CD8-positive, alpha-beta memory T cell (primary cell): ENCODE measurements at places on chromosomes 6 and 20.

- no peak overlapping the region for H3K4me3 ChIP-seq
- no peaks in the 10 kb centered on the region for H3K4me1 ChIP-seq
- no peaks in the 10 kb centered on the region for H3K27me3 ChIP-seq
- H3K27ac ChIP-seq, result peak overlapping the region; percentile 54
- DNase-seq, result no peak
Measured at GRCh38 chr6:143806282-143807102, 36.6 kb upstream of the LTV1 start.

DNA sequence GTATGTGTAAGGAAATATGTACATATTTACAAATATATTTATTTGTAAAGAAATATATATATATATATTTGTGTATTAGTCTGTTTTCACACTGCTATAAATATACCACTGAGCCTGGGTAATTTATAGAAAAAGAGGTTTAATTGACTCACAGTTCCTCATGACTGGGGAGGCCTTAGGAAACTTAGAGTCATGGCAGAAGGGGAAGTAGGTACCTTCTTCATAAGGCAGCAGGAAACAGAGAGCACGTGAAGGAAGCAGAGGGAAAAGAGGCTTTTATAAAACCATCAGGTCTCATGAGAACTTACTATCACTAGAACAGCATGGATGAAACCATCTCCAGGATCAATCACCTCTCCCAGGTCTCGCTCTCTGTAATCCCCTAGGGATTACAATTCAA is 644.5 kb upstream of the HS3ST5 start:
- H3K4me3 ChIP-seq, result no peak overlapping the region
- no peaks in the 10 kb centered on the region for H3K36me3 ChIP-seq
- H3K27ac ChIP-seq, result no peak overlapping the region
- H3K4me1 ChIP-seq, result no peaks in the 10 kb centered on the region

- DNase-seq, result peak; percentile 94
- H3K27ac ChIP-seq, result no peak overlapping the region
- no peaks in the 10 kb centered on the region for H3K27me3 ChIP-seq
- no peaks in the 10 kb centered on the region for H3K36me3 ChIP-seq
- no peak overlapping the region for H3K4me3 ChIP-seq
Measured at GRCh38 chr20:49216991-49217578, 2.1 kb upstream of the DDX27 start.

DNA sequence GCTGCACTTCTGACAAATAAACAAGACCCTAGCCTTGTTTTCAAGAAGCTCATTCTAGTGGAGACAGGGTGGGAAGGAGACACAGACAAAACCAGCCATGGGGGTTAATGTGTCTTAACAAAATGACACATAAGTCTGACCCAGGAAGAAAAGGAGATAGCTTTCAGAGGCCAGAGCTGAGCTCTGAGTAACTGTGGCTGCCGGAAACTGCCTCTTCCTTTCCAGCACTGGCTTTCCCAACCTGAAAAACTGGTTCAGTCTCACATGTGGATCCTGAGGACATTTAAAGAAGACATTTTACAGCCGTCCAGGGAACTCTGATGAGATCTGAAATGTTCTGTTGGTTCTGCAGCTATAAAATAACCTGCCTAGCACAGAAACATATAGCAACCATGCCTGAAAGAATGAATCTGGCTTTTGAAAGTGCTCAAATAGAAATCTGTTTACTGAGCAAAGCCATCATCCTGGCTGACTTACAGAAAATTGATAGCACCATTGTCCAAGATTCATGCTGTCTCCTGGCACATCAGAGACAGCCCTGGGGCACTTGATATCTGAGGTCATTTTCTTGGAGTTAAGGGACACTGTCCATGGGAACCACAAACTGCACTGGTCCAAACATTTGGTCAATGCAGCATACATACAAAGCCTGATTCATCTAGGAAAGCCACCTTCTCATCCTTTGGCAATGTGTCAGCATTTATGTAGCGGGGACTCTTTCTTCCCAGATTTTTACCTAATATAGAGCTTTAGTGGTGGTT is 83.2 kb upstream of the PAX1 start:
- H3K4me3 ChIP-seq, result no peak overlapping the region
- H3K36me3 ChIP-seq, result no peaks in the 10 kb centered on the region
- no peaks in the 10 kb centered on the region for H3K27me3 ChIP-seq
- H3K4me1 ChIP-seq, result no peaks in the 10 kb centered on the region
- DNase-seq, result no peak

- H3K36me3 ChIP-seq, result no peaks in the 10 kb centered on the region
- DNase-seq, result no peak
- H3K4me3 ChIP-seq, result no peak overlapping the region
- H3K27me3 ChIP-seq, result no peaks in the 10 kb centered on the region
Measured at GRCh38 chr20:23284009-23284408, 66.6 kb upstream of the NXT1 start.

- peak overlapping the region; percentile 45 for H3K27ac ChIP-seq
- H3K4me3 ChIP-seq, result peak overlapping the region; percentile 71
- peak; percentile 3 for DNase-seq
- H3K27me3 ChIP-seq, result no peaks in the 10 kb centered on the region
- peaks cover 5% of the 10 kb centered on the region for H3K4me1 ChIP-seq
- no peaks in the 10 kb centered on the region for H3K36me3 ChIP-seq
Measured at GRCh38 chr20:3406481-3407039, 909 bp downstream of the DNAAF9 start.

- H3K4me3 ChIP-seq, result no peak overlapping the region
- H3K4me1 ChIP-seq, result no peaks in the 10 kb centered on the region
- H3K27ac ChIP-seq, result no peak overlapping the region
Measured at GRCh38 chr6:52507557-52508260, 69.2 kb downstream of the TRAM2 start.

DNA sequence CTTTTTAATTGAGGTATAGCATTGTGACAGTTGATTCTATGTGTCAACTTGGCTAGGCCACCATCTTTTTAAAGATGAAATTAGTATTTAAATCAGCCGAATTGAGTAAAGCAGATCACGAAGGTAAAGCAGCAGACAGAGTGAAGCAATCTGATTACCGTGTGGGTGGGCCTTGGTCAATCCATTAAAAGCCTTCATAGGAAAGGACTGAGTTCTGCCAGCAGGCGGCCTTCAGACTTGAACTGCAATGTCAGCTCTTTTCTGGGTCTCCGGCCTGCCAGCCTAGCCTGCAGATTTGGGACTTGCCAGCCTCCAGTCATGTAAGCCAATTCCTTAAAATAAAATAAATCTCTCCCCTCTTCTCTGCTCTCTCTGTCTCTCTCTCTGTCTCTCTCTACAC is 22.4 kb upstream of the TGM2 start:
- no peak for DNase-seq
- no peak overlapping the region for H3K4me3 ChIP-seq
- no peaks in the 10 kb centered on the region for H3K4me1 ChIP-seq
- H3K36me3 ChIP-seq, result no peaks in the 10 kb centered on the region
- no peak overlapping the region for H3K27ac ChIP-seq

DNA sequence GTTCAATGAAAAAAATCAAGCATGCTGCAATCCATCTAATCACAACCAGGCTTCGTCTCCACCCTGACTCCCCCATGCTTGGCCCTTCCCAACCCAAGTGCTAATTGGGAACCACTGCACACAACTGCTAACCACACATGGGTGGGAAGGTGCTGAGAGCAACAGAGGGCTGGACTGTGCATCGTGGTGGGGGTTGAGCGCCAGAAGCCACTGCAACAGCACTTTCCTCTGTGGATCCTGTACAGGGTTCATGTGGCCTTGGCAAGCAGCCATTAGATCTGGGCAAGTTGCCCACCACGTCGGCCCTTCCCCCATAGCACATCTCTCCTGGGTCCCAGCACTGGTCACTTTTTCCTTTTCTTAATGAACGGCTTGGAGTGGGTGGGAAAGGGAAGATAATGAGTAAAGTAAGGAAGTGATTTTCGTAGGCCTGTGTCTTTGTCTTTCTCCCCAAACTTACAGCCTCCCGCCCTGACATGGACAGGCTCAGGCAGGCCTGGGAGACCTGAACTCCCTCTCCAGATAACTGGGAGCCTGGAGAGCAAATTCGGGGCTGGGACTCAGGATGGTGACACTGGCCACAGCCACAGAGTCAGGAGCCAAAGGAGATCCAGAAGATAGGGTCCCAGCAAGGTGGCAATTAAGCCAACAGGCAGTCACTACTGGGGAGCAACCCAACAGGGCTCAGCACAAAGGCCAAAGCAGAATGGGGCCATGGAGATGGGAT is 34.4 kb upstream of the MRPS10 start:
- DNase-seq, result no peak
- no peaks in the 10 kb centered on the region for H3K4me1 ChIP-seq
- no peak overlapping the region for H3K27ac ChIP-seq
- H3K27me3 ChIP-seq, result no peaks in the 10 kb centered on the region

- no peak overlapping the region for H3K27ac ChIP-seq
- H3K27me3 ChIP-seq, result no peaks in the 10 kb centered on the region
- H3K4me1 ChIP-seq, result no peaks in the 10 kb centered on the region
- H3K36me3 ChIP-seq, result no peaks in the 10 kb centered on the region
Measured at GRCh38 chr6:162621246-162621645, 106.3 kb downstream of the PRKN start.

GRCh38 chr6:53484476-53485280 is 60.2 kb downstream of the GCLC start:
- H3K27me3 ChIP-seq, result no peaks in the 10 kb centered on the region
- no peaks in the 10 kb centered on the region for H3K36me3 ChIP-seq
- H3K27ac ChIP-seq, result no peak overlapping the region
- peak; percentile 63 for DNase-seq

DNA sequence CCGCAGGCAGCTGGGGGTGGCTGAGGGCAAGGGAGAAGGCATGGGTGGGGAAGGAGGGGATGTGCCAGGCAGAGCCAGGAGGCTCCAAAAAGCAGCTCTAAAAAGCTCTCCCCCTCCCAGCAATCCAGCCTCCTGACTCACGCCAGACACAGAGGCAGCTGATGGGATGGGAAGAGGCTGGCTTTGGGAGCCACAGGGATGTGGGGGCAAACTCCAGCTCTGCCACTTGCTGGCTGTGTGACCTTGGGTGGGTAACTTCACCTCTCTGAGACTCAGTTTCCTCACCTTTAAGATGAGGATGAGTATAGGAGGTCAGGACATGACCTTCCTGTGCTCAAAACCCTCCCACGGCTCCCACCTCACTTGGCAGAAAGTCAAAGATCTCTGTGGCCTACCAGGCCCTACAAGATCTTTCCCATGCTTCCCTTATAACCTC is 148.9 kb downstream of the CEBPB start:
- H3K27ac ChIP-seq, result no peak overlapping the region
- peaks cover 22% of the 10 kb centered on the region for H3K4me1 ChIP-seq
- DNase-seq, result no peak
- no peaks in the 10 kb centered on the region for H3K36me3 ChIP-seq

DNA sequence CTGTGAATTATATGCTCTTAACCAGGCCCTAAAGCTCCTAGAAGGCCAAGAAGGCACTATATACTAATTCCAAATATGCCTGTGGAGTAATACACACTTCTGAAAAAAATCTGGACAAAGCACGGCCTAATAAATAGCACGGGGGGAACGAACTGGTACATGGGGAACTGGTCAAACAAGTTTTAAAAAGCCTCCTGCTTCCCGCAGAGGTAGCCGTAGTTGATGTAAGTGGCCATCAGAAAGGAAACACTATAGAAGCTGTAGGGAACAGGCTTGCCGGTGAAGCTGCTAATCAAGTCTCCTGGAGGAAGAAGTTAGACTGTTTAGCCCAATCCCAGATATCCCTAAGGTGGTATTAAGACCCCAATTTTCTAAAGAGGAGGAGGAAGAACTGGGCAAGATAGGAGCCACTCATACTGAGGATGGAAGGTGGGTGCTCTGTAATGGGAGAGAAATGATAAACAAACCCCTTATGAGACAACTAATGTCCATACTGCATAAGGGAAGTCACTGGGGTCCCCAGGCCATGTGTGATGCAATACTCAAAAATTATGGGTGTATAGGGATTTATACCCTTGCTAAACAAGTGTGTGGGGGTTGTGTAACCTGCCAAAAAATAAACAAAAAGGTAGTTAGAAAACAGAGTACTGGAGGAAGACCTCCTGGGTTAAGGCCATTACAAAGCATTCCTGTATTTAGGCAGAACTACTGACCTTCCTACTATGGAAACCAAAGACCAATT is 27.1 kb upstream of the ZNF318 start:
- H3K36me3 ChIP-seq, result no peaks in the 10 kb centered on the region
- H3K27ac ChIP-seq, result no peak overlapping the region
- no peaks in the 10 kb centered on the region for H3K27me3 ChIP-seq
- H3K4me3 ChIP-seq, result no peak overlapping the region
- peaks cover 11% of the 10 kb centered on the region for H3K4me1 ChIP-seq

- no peak overlapping the region for H3K27ac ChIP-seq
- DNase-seq, result no peak
- no peaks in the 10 kb centered on the region for H3K27me3 ChIP-seq
- H3K4me1 ChIP-seq, result no peaks in the 10 kb centered on the region
- no peaks in the 10 kb centered on the region for H3K36me3 ChIP-seq
Measured at GRCh38 chr20:48886194-48886593, 35.3 kb upstream of the ARFGEF2 start.

GRCh38 chr6:125829433-125829832 is 38.7 kb downstream of the NCOA7 start:
- H3K27me3 ChIP-seq, result no peaks in the 10 kb centered on the region
- H3K4me1 ChIP-seq, result peaks cover 52% of the 10 kb centered on the region
- H3K27ac ChIP-seq, result no peak overlapping the region
- H3K4me3 ChIP-seq, result no peak overlapping the region
- no peaks in the 10 kb centered on the region for H3K36me3 ChIP-seq
- no peak for DNase-seq

DNA sequence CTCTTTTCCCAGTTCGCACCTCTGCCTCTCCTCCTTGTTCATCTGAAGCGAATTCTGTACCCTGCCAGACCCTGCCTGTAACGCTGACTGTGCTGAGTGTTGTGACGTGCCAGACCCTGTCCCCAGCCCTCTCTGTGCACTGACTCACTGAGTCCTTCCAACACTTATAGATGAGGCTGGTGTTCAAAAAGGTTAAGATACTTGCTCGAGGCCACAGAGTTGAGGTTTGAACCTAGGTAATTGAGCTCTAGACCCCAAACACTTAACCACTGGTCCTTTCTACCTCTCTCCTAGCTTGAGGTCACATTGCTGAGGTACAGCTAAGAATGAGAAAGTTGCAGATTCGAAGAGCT is 45.7 kb upstream of the NEDD9 start:
- no peak overlapping the region for H3K4me3 ChIP-seq
- no peaks in the 10 kb centered on the region for H3K36me3 ChIP-seq
- no peaks in the 10 kb centered on the region for H3K27me3 ChIP-seq
- DNase-seq, result no peak
- H3K27ac ChIP-seq, result peak overlapping the region; percentile 52

GRCh38 chr6:37809197-37809543 is 10.4 kb upstream of the ZFAND3 start:
- DNase-seq, result no peak
- H3K27me3 ChIP-seq, result no peaks in the 10 kb centered on the region
- no peaks in the 10 kb centered on the region for H3K36me3 ChIP-seq
- no peak overlapping the region for H3K27ac ChIP-seq

GRCh38 chr20:8438748-8439147 is 306.7 kb downstream of the PLCB1 start:
- DNase-seq, result no peak
- H3K4me3 ChIP-seq, result no peak overlapping the region
- no peaks in the 10 kb centered on the region for H3K4me1 ChIP-seq
- H3K27me3 ChIP-seq, result no peaks in the 10 kb centered on the region

GRCh38 chr6:54286141-54286540 is 22.1 kb upstream of the TINAG start:
- no peaks in the 10 kb centered on the region for H3K36me3 ChIP-seq
- no peaks in the 10 kb centered on the region for H3K4me1 ChIP-seq
- H3K4me3 ChIP-seq, result no peak overlapping the region
